ENCODE measurements at places on chromosomes 3 and 15. TPM values are rescaled to one million over a fixed set of nuclear protein-coding genes. Genes with fewer than 3 reads are reported as not detected.

- no peak for DNase-seq
These were observed 131.0 kb downstream of the RPLP1 start for GRCh38 chr15:69583626-69584025.

DNA sequence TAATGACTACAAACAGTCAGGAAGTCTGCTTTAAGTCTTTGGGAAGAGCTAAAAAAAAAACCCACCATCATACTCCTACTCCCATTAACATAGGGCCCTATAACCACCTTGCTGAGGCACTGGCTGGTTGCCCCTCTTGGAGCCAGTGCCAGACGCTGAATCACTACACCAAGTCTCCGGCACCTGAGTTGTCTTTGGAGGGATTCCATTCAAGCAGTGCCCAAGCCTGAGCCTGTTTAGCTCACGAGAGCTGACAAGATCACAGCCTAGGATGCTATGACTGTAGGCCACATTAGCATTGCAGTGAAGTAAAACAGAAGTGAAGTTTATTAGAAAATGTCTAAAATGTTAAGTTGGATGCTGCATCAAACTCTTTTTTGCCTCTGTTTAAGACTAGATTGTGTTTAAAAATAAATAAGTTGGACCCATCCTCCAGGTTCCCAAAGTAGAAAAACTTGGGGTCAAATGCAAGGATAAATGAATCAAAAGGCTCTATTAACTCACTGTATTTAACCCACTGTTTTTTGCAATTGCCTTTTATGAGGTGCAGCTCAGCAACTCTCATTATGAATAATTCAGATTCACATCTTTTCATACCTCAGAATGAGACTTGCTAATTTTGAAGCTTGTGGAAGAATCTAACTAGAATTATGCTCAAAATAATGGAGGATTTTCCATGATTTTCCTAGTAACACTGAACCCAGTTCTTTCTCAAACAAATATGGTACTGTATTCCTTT lies 461.9 kb downstream of the FOXP1 start:
- no peak for DNase-seq

- DNase-seq: no peak
These were observed 17.6 kb downstream of the RSRC1 start for GRCh38 chr3:158127250-158128219.

- DNase-seq: no peak
These were observed 1.0 kb upstream of the PCCB start for GRCh38 chr3:136249091-136249490.

- peak; percentile 41 for DNase-seq
These were observed 52.5 kb upstream of the ATP2B2 start for GRCh38 chr3:10557781-10558373.

DNA sequence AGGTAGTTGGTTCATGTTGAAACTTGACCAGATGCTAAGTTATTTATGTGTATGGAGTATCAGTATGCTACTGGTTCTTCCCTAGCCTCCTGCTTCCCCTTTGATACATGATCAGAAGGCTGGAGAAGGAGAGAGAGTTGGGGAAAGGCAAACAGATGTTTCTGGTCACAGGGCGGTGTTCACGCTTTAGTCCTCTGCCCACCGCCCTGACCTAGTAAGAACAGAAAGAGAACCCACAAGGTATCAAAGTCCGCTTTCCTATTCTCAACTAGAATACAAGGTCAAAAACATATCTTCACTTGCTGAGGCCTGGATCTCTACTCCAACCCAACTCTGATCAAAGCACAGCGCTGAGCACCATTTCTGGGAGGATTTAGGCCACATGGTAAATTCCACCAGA lies 55.5 kb downstream of the NCEH1 start:
- DNase-seq: no peak

DNA sequence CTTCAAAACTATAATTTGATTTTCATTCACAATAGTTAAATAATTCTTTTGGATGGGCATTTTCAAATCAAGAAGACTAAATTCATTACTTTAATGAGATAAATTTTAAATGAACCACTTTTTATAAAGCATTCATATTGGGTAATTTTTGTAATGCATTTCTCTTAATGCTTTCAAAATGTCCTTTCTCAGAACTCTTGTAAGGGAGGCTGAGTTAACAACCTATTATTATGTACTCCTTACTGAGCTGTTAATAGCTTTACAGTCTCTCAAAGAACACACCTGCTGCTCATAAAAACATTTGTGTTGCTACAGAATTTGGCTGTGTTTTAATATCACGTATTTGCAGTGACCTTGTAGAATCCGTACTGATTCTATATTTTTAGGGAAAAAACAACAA lies 334.0 kb upstream of the ARL6 start:
- no peak for DNase-seq

GRCh38 chr3:195460091-195460713 lies 17.4 kb upstream of the ACAP2 start:
- no peak for DNase-seq

DNA sequence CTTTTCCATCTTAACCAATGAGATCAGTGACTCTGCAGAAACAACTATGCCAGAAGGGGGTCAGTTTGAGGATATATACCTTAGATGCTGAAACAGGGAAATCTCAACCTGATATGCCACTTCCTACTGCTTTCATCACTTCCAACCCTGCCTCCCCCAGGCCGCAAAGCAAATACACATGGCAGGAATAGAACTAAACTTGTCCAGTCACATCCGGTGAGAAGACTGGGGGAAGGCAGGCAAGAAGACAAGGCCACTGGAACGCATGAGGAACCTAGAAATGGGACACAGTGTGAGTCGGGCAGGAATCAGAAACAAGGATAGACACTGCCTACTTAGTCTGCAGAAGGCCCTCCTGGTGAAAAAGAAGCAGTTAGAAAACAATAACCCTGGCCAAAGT lies 90.6 kb downstream of the MYO5A start:
- no peak for DNase-seq

DNA sequence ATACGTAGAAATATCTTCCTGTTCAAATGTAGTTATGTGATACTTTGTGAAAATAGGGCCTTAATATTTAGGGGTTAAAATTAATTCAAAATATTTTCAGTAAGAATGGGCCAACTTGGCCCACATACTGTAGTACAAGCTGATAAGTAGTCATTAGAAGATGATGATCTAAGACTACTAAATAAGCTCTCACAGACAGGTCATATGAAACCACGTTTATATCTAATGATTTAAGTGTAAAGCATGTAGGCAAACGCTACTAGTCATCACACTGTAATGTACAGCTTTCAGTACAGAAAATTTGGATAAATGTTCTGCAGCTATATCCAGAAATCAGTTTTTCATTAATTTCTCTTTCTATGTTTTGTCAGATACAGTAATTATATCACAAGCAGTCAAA lies 228.6 kb downstream of the UBE2E2 start:
- DNase-seq: no peak

DNA sequence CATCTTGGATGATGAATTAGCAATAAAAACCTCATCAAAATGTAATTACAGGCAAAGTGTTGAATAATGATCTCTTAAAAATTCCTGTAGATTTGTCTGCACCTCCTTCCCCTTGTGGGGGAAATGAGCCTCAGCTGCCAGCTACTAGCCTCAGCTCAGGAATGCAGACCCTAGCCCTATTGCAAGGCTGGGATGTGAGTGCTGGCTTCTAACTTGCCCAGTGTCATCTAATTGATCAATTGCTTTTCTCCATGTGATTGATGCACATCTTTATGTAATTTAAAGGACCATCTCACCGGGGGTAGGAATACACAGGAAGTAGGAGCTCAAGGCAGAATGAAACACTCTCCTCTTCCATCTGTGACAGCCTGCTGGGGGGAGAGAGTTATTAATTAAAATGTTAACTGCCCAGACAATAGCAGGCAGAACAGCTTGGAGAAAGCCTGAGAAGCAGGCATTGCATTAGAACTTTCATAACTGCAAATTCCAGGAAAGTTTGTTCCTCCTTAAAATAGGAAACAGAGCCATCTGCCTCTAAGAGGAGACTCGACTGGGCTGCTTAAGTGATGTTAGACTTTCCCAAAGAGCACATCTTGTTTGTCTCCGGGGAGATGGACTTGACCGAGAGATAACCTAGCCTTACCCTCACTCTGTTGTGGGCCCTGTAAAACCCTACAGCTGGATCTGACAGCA lies 69.6 kb downstream of the LRTM1 start:
- DNase-seq: no peak

DNA sequence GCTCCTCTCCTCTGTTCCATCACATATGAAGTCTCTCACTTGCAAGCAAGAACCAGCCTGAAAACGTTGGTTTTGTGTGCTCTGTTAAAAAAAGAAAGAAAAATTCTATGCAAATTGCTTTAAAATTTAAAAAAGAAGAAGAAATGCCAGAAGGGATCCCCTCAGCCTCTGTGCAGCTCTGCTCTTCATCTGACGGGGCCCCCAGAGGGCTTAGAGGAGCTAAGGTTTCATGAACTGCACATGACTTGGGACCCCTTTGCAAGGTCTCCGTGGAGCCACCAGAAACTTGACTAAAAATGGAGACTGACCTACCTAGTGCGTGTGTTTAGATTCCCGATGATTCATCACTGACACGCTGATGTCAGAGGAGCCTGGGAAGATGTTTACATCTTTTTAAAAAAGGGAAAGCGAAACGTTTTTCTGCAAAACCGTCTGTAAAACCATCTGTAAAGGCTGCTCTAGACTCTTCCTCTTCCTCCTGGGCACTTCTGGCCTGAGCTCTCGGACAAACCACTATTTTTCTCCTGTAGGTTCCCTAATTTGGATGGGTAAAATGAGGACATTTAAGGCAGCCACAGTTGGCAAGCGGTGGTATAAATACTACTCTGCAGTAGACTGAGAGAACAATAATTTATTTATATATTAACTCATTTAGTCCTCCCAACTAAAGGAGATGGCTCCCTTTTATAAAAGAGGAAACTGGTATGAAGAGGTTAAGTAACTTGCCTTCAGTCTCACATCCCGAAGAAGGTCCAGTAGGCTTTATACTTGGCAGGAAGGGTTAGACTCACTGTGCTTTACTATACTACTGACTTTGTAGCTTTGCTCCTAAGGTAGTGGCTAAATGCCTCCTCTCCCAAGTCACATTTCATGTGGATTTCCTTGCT lies 67.2 kb upstream of the POLG start:
- DNase-seq: no peak

DNA sequence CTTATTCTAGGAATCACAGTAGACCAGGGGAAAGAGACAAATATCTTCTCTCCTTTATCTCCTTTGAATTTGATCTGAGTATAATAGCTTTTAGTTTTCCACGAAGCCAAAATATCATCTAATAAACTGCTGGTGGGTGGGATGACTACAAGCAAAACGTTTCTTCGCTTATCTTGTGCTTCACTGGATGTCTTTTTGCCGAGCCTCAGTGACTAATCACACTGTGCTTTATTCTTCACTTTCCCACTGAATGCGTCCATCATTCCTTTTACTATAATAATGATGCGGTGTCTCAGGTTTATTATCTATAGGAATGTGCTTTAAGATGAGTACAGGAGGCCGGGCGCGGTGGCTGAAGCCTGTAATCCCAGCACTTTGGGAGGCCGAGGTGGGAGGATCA lies 32.5 kb downstream of the CEP152 start:
- DNase-seq: no peak

GRCh38 chr15:57751177-57751800 lies 44.8 kb downstream of the POLR2M start:
- no peak for DNase-seq

GRCh38 chr3:40875581-40875980 lies 323.7 kb upstream of the CTNNB1 start:
- no peak for DNase-seq

- DNase-seq: no peak
These were observed 24.7 kb downstream of the SLC24A1 start for GRCh38 chr15:65646486-65646885.

- DNase-seq: no peak
These were observed 12.1 kb downstream of the B3GNT5 start for GRCh38 chr3:183265157-183265642.

DNA sequence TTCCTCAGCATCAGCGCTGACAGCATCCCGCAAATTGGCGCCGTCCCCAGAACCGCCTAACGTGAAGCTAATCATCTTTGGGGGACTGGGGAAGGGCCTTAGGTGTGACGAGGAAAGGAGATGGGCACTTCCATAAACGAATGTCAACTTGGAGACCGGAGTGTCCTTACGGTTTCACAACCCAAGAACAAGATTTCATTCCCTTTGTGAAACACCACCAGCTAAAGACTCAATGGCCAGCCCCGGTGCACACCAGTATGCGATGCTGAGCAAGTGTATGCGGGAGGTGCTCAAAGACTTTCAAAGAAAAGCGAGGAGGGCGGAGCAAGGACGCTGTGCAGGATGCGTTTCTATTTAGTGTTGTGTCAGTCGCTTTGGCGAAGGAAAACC lies 759 bp upstream of the TTBK2 start:
- DNase-seq: peak; percentile 26

DNA sequence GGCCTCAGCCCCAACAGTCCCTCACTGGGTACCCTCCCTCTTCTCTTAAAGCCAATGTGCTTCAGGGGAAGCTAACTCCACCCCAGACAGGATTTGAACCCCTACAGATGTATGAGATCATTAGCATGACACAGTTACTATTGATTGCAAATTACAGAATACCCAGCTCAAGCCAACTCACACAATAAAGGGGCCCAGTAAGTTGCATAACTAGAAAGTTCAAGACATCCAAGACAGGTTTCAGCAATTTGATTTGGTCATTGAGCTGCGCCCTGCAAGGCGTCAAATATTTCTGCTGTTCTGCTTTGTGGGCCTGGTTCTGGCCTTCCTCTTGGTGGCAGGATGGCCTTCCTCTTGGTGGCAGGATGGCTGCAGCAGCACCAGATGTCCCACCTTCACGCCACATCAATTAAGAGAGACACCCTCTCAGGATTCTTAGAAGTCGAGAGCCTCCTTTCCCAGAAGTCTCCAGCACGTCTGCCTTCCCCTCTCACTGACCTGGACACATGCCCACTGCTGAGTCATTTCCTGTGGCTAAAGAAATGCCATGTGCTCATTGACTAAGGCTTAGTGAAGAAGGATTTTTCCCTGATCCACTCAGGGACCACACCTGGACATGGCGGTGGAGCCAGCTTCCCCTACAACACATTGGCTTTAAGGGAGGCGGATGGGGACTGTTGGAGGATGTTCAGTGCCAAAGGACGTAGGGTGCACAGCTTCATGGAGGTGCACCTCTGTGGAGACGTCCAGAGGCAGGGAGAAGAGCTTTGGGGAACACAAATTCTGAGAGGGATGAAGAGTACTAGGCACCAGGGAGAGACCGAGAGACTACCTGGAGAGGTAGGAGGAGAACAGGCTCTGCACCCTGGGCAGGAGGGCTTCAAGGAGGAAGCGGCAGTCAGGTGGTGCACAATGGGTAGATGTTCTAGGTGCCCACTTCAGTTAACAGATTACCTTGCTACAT lies 49.1 kb downstream of the DNASE1L3 start:
- DNase-seq: no peak

The TTC21A gene
- 13.1 TPM for total RNA-seq

The SYNPR gene
- total RNA-seq: not detected

The ADAMTSL3 gene
- 3.9 TPM for total RNA-seq

The MST1 gene
- total RNA-seq: 23.6 TPM

The ANKUB1 gene
- total RNA-seq: not detected

The DUOX1 gene
- total RNA-seq: 1.6 TPM

The CDAN1 gene
- total RNA-seq: 14.7 TPM

The MYRIP gene
- 2.3 TPM for total RNA-seq

The TF gene
- total RNA-seq: 8.5 TPM

The DPH6 gene
- 18.0 TPM for total RNA-seq

The KLHL24 gene
- total RNA-seq: 108 TPM

The CEP63 gene
- 31.8 TPM for total RNA-seq

The CLDN1 gene
- 0.80 TPM for total RNA-seq

The ARPP21 gene
- not detected for total RNA-seq

The APOD gene
- 2,224 TPM for total RNA-seq

All from breast epithelium (tissue), 4 donors.